T-helper 2 cell (primary cell): ENCODE measurements at places on chromosomes 12 and 14.

- DNase-seq = no peak
Measured at GRCh38 chr14:31843361-31844091, 233.6 kb upstream of the ARHGAP5 start.

GRCh38 chr14:37202812-37203211 lies 5.1 kb downstream of the MIPOL1 start:
- DNase-seq = no peak

DNA sequence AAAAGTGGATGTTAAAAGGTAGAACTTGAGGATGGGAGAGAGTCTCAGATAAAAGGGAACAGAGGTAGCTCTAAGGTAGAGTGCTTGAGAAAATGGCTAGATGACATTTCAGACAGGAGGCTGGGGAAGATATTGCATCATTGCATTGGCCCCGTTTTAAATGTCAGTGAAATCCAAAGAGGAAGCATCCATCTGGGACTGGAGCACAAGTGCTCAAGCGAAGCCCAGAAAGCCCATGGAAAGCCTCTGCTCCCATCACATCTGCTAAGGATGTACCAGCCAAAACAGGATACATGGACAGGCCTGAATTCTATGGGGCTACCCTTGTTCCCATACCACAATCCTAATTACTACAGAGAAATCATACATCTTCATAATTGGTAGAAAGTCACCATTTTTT lies 581.5 kb upstream of the TMEM132C start:
- no peak for DNase-seq

GRCh38 chr14:65686761-65687160 lies 274.2 kb downstream of the FUT8 start:
- DNase-seq = no peak

DNA sequence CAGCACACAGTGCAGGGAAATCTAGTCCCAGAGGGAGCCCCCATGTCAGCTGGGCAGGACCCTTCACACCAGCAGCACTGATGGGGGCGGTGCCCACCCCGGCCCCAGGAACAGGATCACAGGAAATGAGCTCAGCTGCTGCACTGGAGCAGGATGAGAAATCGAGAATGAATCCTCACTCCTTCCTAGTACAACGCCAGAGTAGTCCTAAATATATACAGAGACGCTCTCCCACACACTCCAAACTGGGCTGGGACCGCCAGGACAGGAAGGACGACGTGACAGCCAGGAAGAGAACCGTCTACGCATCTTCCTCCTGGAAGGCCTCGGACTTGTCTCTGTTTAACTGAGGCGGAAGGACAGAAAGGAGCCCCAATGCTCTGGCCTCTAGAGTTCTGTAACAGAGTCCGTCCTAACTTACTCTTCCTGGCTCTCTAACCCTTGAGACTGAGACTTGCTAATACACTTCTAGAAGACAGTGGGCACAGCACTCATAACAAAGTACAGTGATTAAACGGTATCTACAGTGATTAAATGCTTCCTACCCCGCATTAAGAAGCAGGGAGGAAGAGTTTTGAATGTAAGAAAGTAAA lies 33.4 kb downstream of the CDC42BPB start:
- DNase-seq = no peak

DNA sequence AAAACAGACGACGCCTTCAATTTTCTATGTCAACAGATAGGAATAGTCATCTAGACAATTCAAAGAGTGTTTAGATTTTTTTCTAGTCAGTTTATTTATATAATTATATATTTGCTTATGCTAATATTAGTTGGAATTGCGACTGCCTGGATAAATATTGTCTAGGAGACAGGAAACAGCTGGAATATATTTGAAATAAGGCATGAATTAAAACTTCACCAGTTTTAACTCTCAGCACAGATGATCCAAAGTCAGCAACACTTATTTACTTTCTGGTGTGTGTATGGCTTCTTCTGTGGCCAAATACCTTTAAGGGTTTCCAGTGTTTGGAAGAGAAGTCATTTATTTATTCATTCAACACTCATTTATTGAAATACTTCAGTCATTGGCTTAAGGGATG lies 1215.4 kb upstream of the USP15 start:
- DNase-seq = no peak

DNA sequence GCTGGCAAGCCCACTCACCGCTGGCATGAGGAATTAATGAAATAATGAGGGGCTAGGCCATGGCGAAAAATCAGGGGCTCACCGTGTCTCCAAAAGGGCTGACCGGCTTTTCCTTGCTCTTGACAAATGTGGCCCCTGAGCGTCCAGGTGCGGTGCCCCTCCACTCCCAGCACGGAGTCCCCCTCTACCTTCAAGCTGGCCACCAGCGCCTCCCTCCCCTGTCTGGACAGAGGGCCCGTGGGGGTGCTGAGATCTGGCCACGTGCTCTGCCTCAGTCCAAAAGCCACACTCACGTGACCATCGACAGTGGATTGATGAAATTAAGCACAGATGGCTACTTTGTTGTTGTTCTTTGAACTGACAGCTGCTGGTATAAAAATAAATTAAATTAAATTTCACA lies 78.8 kb upstream of the BCL11B start:
- DNase-seq = no peak

DNA sequence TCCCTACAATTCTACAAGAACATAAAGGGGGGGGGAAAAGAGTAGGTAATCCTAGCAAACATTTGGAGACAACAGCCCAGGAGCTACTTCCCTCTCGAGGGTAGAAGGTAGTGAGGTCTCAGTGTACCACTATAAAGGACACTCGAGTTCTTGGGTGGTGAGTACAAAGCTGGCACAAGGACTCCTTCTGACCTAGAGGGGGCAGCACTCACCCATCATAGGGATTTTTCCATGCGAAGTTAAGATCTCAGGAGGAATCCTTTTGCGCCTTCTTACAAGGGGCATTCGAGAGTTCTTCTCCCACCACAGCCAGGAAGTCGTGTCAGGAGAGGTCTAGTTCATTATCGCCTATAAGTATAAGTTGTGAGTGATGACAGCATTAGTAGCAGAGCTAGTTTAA lies 200.2 kb upstream of the RBM19 start:
- peak; percentile 2 for DNase-seq

DNA sequence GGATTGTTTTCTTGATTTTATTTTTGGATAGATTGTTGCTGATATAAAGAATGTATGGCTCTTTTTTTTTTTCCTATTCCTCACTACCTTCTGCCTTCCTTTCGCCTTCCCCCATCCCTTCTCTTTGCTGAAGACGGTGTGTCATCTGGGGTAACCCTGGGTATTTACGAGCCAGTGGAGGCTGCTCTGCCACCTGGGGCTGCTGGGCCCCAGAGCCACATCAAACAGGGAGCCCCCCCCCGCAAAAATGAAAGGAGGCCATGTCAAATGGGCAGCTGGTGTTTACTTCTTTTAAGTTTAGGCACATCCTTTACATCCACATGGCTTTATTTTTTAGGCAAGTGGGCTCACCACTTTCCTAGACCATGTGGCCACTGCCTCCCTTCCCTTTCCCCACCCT lies 25.4 kb downstream of the CHST11 start:
- DNase-seq = no peak

DNA sequence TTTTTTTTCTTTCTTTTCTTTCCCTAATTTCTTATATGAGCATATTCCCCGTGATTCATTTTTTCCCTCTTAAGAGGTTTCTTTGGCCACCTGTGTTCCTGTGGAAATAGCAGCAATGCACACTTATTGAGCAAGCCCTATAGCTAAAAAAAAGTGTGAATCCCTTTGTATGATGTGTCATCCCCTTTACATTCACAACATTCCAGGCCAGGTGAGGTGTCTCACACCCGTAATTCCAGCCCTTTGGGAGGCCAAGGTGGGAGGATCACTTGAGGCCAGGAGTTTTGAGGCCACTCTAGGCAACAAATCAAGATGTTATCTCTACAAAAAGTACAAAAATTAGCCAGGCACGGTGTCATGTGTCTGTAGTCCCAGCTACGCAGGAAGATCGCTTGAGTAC lies 700.4 kb upstream of the TBX3 start:
- no peak for DNase-seq

DNA sequence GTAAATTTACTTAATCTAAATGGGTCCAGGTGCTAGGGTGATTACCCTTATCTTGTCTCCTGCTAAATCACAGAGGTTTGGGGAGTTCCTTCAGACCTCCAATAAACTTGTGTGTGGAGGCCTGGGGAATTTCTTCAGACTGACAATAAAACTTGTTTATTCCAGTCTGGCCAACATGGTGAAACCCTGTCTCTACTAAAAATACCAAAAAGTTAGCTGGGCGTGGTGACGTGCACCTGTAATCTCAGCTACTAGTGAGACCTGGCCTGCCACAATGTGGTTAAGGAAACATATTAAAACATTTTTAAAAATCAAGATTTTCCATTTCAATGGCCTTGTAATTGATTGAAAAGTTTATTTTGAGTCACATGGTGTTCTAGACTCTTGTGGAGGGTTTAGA lies 126.9 kb upstream of the FGD4 start:
- no peak for DNase-seq

GRCh38 chr12:93015871-93016751 lies 87.0 kb upstream of the EEA1 start:
- no peak for DNase-seq

DNA sequence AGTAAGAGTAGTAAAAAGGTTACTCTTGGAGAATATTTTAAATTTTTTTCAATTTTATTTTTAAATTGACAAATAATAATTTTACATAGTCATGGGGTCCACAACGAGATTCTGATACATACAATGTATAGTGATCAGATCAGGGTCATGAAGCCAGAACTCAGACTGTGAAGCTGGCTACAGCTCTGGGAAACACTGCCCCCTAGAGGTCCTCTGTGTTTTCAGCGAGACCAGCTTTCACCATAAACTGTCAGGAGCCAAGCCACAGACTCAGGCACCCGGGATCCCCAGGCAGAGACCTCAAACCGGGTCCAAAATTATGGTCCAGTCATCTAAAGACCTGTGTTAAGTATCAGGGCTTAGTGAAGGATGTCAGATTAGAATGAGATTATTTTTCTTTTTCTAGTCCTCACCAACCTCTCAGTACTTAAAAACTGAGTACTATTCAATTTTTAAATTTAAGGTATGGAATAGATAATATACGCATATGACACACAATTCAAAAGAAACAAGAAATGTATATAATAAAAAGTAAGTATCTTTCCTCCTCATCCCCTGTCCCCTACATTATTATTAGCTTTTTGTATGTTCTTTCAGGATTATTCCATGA lies 397.1 kb downstream of the MDGA2 start:
- DNase-seq = no peak

DNA sequence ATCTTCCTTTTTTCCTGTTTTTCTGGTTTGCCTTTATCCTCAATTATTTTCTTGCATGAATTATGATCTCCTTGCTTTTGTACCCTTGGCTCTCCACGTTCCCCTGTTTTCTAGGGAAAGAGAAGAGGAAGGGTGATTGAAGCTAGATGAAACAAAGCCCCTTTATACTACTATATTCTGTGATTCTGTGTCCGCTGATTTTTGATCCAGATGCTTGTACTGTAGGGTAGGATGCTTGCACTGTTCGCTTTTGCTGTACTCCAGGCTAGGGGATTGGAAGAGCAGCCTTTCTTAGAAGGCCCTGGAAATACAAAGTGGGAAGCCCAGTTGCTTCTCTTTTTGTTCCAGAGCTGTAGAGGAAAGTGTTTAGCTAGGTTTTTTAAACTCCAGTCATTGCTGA lies 35.1 kb upstream of the KLHDC2 start:
- DNase-seq = no peak

DNA sequence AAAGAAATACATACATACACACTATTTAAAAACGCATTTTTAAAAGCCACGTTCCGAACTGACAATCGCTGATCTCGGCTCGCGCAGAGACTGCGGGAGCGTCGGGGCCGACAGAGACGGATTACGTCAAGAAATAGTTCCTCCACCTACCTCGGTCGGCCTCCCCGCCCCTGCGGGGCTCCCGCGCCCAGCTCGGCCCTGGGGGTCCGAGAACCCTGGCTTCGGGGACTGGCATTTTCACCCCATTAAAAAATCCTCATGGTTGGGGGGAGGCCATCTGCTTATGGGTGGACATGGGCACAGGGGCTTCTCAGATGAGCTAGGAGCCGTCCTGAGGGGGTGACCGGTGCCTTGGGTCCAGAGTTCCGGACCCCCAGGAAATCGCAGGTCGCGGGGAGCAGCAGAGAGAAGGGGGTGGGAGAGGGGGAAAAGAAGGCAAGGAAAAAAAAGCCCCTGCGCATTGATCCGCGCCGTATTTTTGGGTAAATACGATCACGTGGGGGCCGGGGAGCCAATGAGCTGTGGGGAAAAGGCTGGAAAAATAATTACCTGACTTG lies 324 bp upstream of the HOXC9 start:
- DNase-seq = no peak

- no peak for DNase-seq
Measured at GRCh38 chr12:32483499-32483898, 84.1 kb downstream of the FGD4 start.

DNA sequence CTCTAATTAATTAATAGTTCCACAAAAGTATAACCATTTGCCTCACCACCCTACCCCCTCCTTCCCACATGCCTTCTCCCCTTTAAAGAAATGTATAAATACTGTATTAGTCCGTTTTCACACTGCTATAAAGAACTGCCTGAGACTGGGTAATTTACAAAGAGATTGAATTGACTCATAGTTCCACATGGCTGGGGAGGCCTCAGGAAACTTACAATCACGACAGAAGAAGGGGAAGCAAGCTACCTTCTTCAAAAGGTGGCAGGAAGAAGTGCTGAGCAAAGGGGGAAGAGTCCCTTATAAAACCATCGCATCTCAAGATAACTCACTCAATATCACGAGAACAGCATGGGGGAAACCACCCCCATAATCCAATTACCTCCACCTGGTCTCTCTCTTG lies 8.2 kb upstream of the RESF1 start:
- no peak for DNase-seq

- no peak for DNase-seq
Measured at GRCh38 chr14:97993508-97994019, 1196.4 kb downstream of the VRK1 start.

- DNase-seq = no peak
Measured at GRCh38 chr12:82857276-82857675, 170.6 kb downstream of the TMTC2 start.

- no peak for DNase-seq
Measured at GRCh38 chr12:55396326-55396725, 4.0 kb upstream of the OR6C65 start.

DNA sequence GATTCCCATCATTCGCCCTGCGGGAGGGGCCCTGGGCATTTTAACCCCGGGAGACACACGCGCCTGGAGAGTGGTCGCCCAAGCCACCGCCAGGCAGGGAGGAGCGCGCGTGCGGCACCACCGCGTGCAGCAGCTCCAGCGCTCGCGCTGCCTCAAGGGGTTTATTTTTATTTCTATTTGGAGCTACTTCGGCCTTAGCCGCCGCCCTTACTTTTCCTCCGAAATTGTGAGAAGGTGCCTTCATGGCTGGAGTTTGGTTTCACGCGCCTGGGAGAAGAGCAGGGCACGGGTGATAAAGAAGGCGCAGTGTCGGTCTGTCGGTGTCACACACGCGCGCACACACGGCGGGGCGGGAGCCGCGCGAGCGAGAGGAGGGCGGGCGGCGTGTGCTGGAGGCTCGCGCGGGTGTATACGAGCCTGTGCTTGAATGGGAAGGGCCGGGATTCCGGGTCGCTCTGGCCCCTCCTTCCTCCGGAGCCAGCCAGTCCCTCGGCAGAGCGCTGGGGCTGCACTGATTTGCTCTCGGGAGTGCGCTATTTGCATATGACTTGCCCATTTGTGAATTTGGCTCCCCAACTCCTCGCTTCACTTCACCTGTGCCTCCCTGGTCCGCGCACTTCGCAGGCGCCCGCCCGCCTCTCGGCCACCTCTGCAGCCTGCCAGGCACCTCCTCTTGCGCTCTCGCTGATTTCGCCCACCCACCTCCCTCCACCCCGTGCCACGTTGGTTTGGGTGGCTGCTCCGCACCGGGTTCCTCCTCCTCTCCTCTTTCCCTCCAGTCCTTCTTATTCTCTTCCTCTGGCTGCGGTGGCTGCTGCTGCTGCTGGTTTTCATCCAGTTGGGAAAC lies 932.3 kb downstream of the DIO2 start:
- no peak for DNase-seq

- DNase-seq = no peak
Measured at GRCh38 chr12:68422956-68423574, 90.9 kb upstream of the MDM1 start.
